ENCODE measurements at places on chromosomes 16 and 17.

DNA sequence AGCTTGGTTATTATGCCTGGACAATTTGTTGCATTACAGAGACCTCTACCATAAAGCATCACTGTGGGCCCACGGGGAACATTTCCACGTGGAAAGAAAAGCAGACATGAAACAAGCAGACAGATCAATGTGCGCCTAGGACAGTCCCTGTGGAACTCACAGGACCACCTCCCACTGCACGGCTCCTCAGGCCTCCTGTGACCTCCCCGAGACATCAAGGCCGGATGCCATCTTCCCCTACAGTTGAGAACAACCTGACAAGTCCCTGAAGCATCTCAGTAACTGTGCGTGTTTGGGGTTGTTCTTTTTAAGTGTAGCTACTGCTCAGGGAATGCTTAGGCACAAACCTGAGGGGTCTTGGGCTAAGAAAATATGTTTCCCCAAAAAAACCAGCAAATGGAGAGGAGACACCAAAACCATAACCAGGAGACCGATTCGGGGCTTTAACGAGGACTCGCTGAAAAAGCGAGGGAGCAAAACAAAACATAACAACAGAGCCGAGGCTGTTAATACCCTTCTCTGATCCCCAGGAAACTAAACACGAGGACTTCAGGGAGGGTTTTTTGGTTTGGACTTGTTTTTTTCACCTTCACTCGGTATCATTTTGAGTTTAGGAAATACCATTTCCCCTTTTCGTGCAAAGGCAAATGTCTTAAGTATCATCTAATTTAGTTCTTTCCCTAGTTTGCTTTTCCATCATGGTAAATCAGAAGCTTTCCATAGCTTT, 87.1 kb downstream of the CYTH1 start:
- no peak for DNase-seq

DNA sequence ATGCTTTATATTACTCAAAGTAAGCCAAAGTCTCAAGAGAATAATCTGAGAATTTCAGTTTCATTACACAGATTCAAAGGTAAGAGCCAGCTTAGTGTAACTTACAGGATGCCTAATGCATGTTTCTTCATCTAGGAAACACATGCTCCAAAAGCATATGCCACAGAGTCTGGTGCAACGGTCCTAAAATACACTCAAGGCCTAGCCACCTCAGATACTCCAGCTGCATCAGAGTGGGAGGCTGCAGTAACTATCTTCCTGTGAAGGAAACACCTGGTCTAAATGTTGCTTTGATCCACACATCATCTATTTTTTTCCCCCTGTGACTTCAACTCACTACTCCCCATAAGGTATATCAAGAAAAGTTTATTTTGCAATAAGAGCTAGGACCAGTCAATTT, 51.6 kb upstream of the CORO6 start:
- DNase-seq: no peak

DNA sequence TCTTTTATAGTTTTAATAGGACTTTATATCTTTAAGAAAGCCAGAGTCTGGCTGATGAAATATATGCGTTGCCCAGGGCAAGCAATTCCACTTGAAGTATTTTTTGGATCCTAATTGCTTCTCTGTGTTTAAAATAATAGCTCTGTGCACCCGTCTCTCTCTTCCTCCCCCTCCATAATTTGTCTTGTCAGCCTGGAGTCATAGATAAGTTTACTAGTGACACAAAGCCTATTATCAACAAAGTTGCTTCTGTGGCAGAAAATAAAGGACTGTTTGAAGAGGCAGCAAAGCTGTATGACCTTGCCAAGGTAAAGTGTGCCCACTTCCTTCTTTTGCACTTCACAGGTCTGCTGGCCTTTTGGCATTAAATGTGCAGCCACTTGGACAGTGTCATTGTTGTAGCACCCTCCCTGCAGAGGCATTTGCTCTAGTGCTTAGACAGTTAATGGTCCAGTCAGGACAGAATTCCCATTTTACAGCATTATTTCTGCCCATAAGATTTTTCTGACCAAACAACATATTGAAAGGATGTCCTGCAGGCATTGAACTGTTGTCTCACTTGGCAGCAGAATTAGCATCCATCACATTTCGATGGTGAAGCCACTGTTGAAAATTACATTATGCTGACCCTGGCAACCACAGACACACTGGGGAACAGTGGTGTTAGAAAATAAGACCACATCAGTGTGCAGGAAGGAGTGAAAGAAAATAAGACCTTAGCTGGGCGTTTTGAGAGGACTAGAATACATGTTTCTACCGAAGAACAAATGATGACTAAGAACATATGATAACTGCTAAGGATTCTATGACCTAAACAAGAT, 28.4 kb upstream of the SLC12A3 start:
- DNase-seq: no peak

DNA sequence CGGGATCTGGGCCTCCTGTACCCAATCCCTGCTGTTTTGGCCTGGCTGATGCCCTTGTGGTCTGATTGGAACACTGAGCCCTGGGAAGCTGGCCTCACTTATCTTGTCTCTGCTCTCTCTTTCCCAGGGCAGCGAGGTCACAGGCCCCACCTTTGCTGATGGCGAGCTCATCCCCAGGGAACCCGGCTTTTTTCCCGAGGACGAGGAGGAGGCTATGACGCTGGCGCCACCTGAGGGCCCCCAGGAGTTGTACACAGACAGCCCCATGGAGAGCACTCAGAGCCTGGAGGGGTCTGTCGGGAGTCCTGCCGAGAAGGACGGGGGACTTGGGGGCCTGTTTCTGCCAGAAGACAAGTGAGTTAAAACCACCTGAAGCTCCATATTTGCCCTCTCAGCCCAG, 126.0 kb downstream of the RAB11FIP4 start:
- DNase-seq: no peak

Data from AG09319 (cell line).